ENCODE measurements at places on chromosomes 3 and 15.

- no peak for DNase-seq
Measured at GRCh38 chr3:138687236-138687635, 78.7 kb downstream of the FAIM start.

DNA sequence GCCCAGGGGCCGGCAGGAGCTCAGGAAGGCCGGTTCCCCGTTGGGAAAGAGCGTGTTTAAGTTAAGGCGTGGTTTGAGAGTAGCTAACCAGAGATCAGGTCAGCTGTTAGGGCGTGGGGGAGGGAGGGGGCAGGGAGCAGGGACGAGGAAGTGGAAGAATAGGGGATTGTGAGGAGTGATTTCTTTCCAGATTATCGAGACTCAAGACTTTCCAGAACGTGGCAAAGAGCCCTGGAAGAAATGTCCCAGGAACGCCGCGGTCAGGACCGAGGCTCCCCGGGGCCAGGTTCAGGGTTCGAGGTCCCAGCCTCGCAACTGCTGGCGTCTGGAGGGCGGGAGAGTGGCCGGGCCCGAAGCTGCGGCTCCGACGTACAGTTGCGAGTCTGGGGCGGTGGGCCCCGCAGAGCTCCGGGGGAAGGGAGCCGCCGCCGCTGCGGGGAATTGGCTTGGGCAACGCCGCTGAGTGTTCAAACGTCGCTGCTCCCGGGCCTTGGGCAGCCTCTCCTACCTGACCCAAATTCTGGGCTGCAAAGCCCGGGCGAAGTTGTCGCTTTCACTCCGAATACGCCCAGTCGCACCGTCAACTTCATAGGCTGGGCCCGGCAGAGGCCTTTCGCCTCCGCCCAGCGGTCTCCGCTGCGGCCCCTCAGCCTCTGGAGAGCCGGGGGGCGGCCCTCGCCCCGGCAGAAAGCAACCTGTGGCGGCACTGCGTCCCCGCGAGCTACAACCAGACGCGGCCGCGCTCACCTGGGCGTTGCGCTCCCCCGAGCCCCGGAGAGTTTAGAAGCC, 9.5 kb downstream of the ISL2 start:
- no peak for DNase-seq

DNA sequence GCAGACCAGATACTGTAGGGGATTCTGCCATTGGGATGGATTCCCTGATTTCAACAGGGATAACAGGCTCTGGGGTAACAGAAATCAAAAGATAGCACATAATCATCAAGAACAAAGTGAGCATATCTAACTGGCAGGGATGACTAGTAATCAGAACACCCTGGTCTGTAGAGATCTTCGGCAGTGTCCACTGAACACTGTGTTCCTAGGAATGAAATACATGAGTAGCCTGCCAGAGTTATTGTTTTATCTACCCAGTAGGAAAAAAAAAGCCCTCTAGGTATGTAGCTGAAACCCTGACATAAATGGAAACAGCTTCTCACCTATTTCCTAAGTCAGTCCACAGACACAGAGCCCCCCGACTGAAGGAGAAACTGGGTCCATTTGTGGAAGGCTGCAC, 340.3 kb upstream of the ZNF385D start:
- DNase-seq, result no peak

DNA sequence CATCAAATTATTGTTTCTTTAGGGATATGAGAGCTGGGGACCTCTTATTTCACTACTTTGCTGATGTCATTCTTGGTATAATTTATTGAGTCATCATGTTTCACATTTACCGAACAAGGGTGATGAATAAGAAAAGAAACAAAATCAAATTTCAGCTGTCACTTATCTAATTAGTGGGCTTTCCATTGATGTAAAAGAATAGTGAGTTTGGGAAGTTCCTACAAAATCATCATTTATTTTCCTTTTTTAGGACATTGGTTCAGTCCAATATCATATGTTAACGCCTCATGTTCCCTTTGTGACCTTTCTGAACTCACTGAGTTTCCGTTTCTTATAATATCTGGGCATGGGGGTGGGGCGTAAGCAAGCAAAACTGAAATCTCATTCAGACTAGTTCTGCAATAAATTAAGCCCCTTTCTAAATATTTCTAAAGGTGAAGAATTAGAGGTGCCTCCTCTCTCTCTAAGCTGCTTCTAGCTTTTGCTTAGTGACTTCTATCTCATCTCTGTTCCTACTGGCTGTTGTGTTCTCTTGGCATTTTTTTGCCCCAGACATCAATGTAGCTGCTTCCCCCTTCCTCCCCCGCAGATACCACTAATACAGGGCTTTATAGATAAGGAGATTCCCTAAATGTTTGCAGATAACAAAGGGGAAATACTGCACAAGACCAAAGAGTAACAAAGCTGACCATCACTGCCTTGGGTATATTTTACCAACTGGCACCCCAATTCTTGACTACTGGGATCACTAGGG, 238.0 kb upstream of the CTNNB1 start:
- DNase-seq, result no peak

GRCh38 chr3:10518506-10519150, 13.2 kb upstream of the ATP2B2 start:
- no peak for DNase-seq

- DNase-seq, result no peak
Measured at GRCh38 chr3:30439451-30440053, 166.8 kb upstream of the TGFBR2 start.

GRCh38 chr3:8678751-8679150, 34.2 kb upstream of the SSUH2 start:
- no peak for DNase-seq

- DNase-seq, result no peak
Measured at GRCh38 chr3:184637705-184638104, 74.2 kb downstream of the MAGEF1 start.

GRCh38 chr15:66655997-66656396, 46.0 kb upstream of the SMAD6 start:
- DNase-seq, result no peak

- DNase-seq, result no peak
Measured at GRCh38 chr3:136595913-136596697, 156.1 kb downstream of the STAG1 start.

- no peak for DNase-seq
Measured at GRCh38 chr3:174023421-174023820, 625.9 kb downstream of the NLGN1 start.

GRCh38 chr3:151806838-151807237, 7.1 kb upstream of the AADAC start:
- DNase-seq, result no peak

DNA sequence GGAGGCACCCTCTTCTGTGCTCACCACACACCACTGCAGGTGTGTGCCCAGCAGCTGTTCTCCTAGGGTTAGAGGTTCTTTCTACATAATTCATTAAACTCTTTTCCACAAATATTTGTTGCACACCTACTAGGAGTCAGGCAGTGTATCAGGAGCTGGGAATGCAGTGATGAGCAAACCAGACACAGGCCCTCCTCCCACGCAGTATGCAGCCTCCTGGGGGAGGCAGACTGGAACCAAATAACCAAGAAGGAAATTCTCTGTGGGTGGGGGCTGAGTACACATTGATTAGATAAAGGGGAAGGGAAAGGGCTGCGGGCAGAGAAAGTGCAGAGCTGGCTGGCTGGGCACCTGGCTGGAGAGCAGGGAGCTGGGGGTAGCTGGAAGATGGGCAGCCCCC, 18.5 kb upstream of the C3orf22 start:
- no peak for DNase-seq

DNA sequence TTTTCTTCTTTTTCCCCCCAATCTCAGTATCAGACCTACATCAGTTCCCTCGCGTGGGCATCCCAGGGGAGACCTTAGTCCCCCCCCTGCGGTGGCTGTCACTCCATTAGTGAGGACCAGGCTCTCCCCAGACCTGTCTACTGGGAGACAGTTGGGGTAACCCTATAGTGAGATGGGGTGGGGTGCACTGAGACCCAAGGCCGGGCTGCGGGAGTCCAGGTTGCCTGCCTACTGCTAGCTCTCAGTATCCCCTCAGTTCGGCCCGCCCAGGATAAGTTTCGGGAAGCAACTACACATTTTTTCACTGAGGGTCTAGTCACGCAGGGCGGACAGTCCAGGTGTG, 671 bp upstream of the DCUN1D1 start:
- no peak for DNase-seq

GRCh38 chr15:89837830-89838178, 23.2 kb upstream of the ANPEP start:
- DNase-seq, result no peak

GRCh38 chr3:119524931-119525662, 26.8 kb downstream of the TIMMDC1 start:
- no peak for DNase-seq

DNA sequence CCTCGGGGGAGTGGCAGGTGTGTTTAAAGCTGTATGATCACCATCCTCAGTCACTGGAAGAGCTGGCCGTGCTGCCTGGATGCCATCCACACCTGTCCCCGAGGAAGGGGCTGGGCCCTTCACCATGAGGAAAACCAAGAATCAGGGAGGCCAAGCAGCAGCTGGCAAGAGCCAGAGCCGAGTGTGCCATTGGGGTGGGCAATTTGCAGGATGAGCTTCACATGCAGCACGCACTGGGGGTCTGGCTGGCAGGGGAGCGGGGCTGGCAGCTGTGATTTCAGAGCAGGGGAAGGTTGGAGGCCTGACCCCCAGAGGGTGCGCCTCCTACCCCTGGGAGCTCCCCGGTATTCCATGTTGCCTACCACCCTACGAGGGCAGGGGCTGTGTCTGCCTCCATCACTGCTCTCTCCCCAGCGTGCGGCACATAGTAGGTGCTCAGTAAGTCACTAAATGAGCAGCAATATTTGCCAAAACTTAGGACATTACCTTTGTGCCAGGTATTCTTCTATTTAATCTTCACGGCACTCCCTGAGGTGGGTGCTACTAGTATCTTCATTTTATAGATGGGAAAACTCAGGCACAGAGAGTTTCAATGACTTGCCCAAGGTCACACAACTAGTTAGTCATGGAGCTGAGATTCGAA, 30.3 kb upstream of the IQSEC1 start:
- no peak for DNase-seq

DNA sequence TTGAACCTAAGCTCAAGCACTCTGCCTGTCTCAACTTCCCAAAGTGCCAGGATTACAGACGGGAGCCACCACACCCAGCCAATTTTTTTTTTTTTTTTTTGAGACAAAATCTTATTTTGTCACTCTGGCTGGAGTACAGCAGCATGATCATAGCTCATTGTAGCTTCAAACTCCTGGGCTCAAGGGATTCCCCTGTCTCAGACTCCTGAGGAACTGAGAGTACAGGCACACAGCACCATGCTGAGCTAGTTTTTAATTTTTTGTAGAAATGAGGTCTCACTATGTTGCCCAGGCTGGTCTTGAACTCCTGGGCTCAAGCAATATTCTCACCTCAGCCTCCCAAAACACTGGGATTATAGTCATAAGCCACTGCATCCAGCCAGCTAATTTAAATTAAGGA, 36.8 kb upstream of the SUCLG2 start:
- DNase-seq, result no peak

DNA sequence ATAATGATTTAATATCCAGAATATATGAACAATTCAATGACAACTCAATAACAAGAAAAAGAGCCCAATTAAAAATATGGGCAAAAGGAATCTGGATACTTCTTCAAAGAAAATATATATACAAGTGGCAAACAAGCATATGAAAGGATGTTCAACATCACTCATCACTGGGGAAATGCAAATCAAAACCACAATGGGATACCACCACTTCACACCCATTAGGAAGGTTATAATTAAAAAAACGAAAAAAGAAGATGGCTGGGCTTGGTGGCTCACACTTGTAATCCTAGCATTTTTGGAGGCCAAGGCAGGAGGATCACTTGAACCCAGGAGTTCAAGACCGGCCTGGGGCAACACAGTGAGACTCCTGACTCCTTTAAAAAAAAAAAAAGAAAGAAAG, 4.1 kb downstream of the CCDC12 start:
- no peak for DNase-seq

DNA sequence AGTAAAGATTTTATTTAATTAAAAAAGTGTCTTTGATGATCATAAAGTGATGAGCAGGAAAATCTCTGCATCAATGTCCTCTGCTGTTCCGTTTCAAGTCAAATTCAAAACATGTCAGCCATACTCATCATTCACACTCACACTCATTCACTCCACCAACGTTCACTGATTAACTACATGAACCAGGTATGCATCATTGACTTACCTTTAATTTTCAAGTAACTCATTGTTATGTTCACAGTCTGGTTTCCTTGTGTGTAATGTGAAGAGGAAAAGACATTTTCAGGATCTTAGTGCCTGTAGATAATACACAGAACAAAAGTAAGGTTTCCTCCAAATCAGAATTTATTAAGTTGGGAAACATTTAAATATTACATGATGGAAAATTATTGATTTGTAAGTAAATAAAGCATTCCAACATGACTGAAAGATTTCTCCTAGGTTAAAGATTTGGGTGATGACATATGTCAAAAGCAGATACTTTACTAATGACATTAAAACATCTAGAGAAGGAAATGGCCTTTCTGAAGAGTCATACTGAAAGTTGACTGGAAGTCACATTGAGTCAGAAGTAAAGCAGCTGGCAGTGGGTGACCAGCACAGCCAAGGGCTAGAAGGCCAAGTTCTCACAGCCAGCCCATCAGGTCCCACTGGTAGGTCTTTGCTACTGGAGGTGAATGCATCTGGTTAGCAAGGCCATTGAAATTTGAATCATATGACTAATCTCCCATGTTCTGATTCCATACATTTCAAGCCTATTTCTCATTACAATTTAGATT, 251.9 kb downstream of the CDIN1 start:
- no peak for DNase-seq

GRCh38 chr15:33994005-33994615, 25.8 kb downstream of the CHRM5 start:
- DNase-seq, result no peak

DNA sequence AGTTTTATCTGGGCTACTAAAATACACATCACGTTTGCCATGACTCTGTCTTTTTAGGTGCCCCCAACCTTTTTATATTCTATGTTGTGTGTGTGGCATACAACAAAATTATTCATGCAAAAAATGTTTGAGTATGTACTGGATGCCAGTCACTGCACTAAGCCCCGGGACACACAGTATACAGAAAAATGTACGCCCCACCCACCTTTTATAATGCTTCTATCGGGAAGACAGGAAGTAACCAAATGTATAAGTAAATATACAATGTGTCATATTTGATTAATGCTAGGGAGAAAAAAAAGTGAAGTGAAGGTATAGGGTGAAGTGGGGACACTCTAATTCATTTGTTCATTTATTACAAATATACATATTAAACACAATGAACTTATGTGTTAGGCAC, 503.4 kb upstream of the MDFIC2 start:
- DNase-seq, result no peak

DNA sequence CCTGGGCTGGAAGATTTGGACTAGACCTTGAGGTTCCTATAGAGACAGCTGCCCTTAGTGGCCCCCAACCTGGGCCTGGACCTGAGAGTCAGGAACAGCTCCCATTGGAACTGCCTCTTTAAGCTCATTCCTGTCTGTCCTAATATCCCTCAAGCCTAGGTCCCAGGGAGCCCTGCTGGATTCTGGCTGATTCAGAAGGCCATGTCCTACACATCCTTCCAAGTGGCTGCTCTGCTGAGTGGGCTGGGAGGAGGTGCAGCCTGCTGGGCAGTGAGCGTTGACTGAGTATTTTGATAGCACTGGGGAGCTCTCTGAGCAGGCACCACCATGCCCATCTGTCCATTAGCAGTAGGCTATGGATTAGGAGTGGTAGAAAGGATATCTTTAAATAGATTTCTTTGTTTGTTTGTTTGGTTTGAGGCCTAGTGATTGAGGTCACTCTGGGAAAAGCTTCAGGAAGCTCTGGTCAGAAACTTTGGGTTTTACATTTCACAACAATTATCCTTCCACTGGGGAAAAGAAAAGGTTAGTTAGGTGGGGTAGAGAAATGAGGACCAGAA, 54.6 kb upstream of the ATOSA start:
- no peak for DNase-seq
